Upper lobe of left lung (tissue), 6 donors: ENCODE measurements at places on chromosomes 11 and 22. TPM values are rescaled to one million over a fixed set of nuclear protein-coding genes. Genes with fewer than 3 reads are reported as not detected.

DNA sequence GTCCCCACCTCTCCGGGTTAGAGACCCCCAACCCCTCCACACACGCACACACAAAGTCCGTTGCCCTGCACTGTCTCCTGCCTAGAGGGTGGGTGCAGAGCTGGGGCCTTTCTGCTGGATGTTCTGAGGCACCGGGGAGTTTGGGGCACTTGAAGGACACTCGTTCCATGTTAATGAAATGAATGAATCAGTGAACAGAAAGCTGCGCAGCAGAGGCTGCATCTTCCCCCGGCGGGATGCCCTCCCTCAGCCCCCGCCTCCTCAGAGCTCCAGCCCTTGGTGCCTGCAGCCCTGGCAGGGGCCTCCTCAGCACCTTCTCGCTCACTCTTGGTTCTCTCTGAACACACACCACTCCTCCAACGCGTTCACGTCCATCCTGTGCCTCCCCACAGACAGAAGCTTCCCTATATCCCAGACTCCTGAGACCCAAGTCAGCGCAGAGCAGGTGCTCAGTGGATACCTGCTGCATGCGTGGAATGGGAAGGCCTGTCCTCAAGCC, 611.9 kb downstream of the TBC1D22A start:
- DNase-seq = peak; percentile 12

GRCh38 chr11:8356721-8357504, 93.2 kb upstream of the LMO1 start:
- no peak for DNase-seq

- peak; percentile 18 for DNase-seq
Measured at GRCh38 chr11:73977856-73978519, 4.7 kb downstream of the UCP2 start.

DNA sequence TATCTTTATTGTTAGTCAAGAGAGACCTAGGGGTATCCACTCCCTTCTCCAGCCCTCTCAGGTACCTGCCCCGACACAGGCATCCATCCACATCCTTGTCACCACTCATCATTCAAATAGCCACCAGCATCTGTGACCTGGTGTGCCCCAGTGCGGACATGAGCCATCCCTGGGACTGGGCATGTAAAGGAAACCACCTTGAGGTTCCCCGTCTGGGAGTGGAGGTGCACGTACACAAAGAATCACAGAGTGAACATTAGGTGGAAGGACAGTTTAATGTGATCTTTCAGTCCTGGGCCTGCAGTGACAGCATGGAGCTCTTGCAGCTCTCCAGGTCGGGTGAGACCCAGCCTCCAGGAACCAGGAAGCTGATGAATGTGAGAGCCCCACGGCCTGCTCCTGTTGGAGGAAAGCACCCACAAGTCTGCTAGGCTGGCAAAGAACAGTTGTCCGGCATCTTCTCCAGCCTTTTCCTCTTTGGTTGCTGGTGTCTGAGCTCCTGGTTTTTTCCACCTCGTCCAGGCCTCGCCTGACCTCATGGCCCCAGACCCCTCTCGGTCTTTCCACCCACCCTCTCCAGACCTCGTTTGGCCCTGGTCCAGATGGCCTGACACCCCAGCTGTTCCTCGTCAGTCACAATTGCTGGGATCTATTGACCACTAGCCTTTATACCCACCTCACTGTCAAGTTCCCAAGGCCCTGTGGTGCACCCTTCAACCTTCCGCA, 16.5 kb downstream of the PSMD13 start:
- no peak for DNase-seq

DNA sequence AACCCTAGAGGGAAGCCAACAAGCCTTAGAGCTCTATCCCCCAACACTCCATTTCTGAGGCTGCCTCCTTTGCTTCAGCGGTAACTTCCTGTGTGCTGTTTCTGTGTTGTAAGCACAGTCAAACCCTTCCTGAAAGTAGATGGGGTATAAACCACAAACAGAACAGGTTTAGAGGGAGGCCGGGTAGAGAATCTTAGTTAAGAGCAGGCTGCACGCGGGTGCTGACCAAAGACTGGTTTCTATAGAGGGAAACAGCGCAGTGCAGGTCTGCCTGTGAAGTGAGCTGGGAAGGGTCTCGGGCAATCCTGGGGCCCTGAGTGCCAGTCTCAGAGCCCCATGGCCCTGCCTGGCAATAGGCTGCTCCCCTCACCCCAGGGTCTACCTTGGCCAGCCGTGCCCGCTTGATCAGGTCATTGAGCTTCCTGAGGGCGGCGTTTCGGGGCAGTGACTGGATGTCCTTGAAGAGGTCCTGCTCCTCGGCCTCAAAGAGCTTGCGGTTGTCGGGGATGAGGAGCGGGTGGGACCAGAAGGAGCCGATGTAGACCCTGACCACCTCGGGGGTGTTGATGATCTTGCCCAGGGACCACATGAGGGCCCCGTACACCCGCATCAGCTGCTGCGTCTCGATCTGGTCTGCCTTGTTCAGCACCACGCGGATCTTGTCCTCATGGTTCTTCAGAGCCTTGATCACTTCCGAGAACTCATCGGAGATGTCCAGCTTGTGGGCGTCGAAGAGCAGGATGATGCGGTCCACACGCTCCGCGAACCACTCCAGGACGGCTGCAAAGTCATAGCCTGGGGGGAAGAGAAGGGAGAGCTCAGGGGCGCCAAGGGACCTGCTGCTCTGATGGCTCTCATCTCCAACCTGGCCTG, 15.3 kb upstream of the CDC42BPG start:
- DNase-seq = no peak

DNA sequence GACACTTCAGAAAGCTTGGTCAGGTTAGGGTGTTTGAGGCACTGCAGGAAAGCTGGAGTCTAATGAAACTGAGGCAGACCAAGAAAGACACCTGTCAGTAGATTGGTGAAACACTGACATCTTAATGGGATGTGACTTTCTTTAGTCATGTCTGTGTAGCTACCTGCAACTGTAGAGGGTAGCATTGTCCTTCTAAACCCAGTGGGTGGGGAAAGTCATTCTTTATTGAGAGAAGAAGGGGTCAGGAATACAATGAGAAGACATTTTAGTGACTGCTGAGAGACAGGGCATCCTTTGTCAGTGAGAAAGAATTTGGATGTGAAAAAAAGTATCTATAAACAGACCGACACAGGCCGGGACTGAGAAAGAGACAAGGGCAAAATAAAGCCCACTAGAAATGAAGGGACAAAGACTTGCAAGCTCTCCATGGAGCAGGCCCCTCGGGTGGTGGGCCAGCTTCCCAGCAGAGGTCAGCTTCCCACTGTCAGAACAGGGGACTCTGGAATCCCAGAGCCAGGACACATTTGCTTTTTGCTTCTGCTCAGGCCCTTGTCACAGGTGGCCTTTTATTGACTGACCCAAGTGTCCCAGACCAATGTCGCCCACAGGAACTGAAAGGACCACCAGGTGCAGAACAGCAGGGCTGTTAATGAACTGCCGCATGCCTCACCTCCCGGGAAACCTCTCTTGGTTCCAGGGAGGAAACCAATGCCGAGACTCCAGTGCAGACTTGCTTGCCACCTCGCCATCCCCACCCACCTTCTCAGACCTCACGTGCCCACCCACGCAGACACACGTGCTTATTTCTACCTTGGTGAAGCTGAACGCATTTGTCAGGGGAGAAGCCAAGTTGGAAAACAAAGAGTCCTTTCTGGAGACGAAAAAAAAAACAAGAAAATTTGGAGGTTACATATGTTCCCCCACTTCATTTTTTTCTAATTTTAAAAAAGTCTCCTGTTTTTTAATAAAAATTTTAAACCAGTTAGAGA, 212.8 kb downstream of the TENM4 start:
- no peak for DNase-seq

DNA sequence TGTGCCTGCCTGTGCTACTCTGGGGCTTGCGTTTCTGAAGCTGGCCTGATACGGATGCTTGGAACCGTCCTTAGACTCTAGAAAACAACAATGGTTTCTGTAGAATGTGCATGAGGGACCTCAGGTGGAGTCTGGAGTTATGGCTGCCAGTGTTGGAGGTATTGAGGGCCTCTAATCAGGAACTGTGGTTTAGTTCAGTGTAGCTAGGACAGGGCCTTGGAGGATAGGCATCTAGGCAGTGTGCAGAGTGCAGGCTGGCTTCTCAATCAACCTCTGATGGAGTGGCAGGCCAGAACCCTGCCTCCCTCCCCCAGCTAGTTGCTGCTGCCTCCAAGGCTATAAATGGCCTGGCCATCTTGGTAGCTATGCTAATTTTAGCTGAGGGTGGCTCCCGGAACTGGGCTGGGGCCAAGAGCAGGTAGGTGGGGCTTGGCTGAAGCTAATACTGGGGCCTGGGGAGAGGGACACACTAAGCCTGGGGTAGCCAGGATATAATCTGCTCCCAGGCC, 4.0 kb downstream of the STIM1 start:
- DNase-seq = no peak

- DNase-seq = no peak
Measured at GRCh38 chr11:14203321-14203720, 155.7 kb downstream of the RRAS2 start.

DNA sequence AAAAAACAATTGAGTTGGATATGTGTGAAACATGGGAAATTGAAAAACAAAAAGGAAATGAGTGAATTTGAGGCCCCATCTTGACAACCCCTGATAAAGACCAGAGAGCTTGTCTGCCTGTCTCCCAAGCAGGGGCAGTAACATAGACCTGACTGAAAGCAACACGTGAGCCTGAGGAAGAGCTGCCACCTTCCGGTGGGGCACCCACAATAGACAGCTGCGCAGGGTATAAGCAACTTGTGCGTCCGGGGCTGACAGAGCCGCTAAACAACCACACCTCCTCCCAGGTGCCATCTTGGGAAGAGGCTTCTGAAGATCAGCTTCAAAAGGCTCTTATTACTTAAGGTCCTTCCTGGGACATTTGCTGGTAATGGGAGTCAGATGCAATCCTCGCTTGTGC, 166.8 kb downstream of the NTM start:
- no peak for DNase-seq

- no peak for DNase-seq
Measured at GRCh38 chr11:25938952-25939351, 393.0 kb upstream of the ANO3 start.

- no peak for DNase-seq
Measured at GRCh38 chr11:128625326-128625725, 38.0 kb upstream of the ETS1 start.

GRCh38 chr22:49828599-49828965, 909 bp upstream of the BRD1 start:
- no peak for DNase-seq

- DNase-seq = no peak
Measured at GRCh38 chr22:19942157-19943081, 801 bp upstream of the TXNRD2 start.

DNA sequence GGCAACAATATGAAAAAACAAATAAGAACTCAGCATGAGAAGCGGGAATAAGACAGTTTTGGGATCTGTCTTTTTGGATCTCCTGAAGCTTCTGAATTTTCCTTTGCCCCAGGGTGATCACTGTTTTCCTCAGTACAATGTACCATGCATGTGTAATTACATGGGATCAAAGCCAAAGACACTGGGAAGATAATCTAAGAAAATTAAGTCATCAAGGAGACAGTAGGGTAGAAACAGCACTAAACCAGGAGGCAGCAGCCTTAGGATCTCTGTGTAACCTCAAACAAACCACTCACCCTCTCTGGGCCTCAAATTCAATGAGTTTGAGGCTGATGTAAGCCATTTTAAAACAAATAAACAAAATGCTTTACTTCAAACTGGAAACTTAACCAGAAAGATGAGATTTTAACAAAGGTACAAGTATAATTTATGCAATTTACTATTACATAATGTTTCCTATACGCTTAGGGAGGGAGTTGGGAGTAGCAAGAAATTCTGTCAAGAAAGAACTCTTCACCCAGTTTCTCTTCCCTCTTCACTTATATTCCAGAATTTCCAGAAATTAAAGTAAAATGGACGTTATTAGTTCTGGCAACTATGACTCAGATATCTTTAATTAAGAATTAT, 77.0 kb downstream of the RAB30 start:
- DNase-seq = no peak

DNA sequence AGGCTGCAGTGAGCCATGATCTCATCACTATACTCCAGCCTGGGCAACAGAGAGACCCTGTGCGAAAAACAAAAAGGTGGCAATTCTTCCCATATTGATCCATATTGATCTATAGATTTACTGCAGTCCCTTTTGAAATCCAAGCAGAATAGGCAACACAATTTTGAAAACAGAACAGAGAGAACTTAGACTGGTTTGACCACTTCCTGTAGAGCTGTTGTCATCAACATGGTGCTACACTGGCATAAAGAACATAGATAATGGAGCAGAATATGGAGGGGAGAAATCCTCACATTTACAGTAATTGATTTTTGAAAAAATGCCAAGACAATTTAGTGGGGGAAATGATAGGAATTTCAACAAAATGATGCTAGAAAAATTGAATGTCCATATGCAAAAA, 34.1 kb downstream of the GRK3 start:
- no peak for DNase-seq

DNA sequence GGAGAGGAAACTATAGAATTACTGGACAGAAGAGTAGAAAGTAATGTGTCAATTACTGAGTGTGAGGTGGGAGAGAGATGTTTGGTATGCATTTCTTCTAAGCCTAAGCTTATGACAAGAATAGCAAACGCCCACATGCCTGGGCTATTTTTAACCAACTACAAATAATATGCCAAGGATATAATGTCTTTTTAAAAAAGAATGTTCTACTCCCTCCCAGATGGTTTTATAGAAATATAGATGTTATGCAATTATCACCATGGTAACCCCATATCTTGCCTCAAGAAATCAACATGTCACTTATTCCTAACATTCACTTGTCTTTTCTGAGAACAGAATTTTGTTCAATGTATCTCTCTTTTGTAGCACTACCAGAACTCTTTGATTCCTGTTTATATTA, 996.7 kb upstream of the CHORDC1 start:
- no peak for DNase-seq

- no peak for DNase-seq
Measured at GRCh38 chr11:124277804-124278203, 21.6 kb downstream of the OR8G5 start.

- no peak for DNase-seq
Measured at GRCh38 chr11:120169981-120170698, 32.2 kb upstream of the TRIM29 start.

DNA sequence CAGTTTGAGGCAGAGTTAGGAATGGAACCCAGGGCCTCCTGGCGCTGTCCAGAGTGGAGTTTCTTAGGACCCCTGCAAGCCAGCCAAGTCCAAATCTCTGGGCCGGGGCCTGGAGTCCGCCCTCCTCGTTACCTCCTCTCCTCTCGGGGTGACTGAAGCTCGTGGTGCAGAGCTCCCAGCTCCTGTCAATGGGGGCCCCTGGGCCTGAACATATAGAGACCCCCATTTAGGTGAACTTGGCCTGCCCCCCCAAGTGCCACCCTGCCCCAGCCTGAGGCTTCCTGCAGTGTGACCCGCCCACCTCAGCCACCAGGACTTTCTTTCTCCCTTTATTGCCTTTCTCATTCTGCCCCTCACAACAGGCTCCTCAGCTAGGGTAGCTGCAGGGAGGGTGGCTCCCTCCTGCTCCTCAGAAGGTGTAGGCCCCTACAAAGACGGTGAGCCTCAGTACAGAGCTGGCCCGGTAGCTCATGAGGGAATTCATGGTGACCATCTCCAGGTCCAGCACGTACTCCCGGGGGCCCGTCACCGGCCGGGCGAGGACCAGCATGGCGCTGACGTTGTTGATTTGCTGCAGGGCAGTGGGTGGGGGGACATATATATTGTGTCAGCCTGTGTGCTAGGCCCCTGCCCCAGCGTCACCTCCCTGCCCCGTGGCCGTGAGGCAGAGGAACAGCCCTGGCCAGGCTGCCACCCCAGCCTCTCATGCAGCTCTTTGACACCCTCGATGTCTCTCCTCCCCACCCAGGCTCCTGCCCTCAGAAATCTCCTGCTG, 5.9 kb downstream of the EFEMP2 start:
- DNase-seq = no peak

CALCA gene
- 1.4 TPM for total RNA-seq

MRGPRX4 gene
- not detected for total RNA-seq

PRG3 gene
- total RNA-seq = not detected

C11orf91 gene
- total RNA-seq = 1.3 TPM

CBX6 gene
- total RNA-seq = 40.1 TPM

LRRC4C gene
- total RNA-seq = not detected
